ENCODE measurements at places on chromosomes 3 and 15. TPM values are rescaled to one million over a fixed set of nuclear protein-coding genes. Genes with fewer than 3 reads are reported as not detected.

Gene SSUH2
- total RNA-seq: 2.6 TPM

GRCh38 chr3:59013611-59014010, 36.2 kb downstream of the CFAP20DC start:
- H3K36me3 ChIP-seq: no peaks in the 10 kb centered on the region
- no peak overlapping the region for H3K4me3 ChIP-seq
- DNase-seq: no peak
- no peaks in the 10 kb centered on the region for H3K27me3 ChIP-seq
- H3K4me1 ChIP-seq: no peaks in the 10 kb centered on the region
- H3K27ac ChIP-seq: no peak overlapping the region

Gene CALML4
- total RNA-seq: 18.8 TPM

Gene MAN2C1
- total RNA-seq: 238 TPM

- no peak overlapping the region for H3K4me3 ChIP-seq
- no peak overlapping the region for H3K27ac ChIP-seq
- peak; percentile 39 for DNase-seq
- H3K4me1 ChIP-seq: no peaks in the 10 kb centered on the region
Measured at GRCh38 chr3:52446631-52447511, 2.0 kb upstream of the SEMA3G start.

- H3K4me1 ChIP-seq: no peaks in the 10 kb centered on the region
- no peak for DNase-seq
- H3K36me3 ChIP-seq: no peaks in the 10 kb centered on the region
- H3K27me3 ChIP-seq: no peaks in the 10 kb centered on the region
- no peak overlapping the region for H3K4me3 ChIP-seq
- no peak overlapping the region for H3K27ac ChIP-seq
Measured at GRCh38 chr15:77897896-77898406, 179.6 kb downstream of the TBC1D2B start.

DNA sequence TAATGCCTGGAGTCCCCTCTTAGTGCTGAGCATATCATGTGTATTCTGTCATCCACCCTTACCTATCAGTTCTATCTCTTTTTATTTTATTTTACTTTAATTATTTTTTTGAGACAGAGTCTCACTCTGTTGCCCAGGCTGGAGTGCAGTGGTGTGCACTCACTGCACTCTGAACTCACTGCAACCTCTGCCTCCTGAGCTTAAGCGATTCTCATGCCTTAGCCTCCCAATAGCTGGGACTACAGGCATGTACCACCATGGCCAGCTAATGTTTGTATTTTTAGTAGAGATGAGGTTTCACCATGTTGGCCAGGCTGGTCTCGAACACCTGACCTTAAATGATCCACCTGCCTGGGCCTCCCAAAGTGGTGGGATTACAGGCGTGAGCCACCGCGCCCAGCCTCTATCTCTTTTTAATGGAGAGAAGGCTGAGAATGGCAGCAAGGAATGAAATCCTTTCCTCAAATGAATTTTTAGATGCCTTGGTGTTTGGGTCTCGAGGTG, 11.4 kb downstream of the SACM1L start:
- no peak overlapping the region for H3K4me3 ChIP-seq
- no peaks in the 10 kb centered on the region for H3K27me3 ChIP-seq
- DNase-seq: no peak
